ENCODE measurements at places on chromosomes 2 and 18. TPM values are rescaled to one million over a fixed set of nuclear protein-coding genes. Genes with fewer than 3 reads are reported as not detected.

ZNF396 gene
- total RNA-seq = 6.3 TPM

DNA sequence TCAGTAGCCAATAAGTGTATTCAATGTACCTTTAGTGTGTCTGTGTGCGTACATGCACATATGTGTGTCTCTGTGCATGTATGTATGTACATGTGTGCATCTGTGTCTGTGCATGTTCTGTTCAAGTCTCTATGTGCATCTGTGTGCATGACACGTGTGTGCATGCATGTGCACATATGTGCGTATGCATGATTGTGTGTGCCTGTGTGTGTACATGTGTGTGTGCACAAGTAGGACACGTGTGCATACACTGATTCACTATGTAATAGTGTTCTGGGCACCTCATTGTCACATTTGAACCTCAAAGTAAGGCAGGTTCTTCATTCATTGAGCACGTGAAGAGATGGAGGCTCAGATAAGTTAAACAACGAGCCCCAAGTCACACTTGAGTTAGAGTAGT is 142.6 kb upstream of the COPS8 start:
- H3K27me3 ChIP-seq = no peaks in the 10 kb centered on the region
- peaks cover 8% of the 10 kb centered on the region for H3K4me1 ChIP-seq
- H3K36me3 ChIP-seq = no peaks in the 10 kb centered on the region
- no peak overlapping the region for H3K4me3 ChIP-seq
- no peak for DNase-seq
- H3K27ac ChIP-seq = no peak overlapping the region

DNA sequence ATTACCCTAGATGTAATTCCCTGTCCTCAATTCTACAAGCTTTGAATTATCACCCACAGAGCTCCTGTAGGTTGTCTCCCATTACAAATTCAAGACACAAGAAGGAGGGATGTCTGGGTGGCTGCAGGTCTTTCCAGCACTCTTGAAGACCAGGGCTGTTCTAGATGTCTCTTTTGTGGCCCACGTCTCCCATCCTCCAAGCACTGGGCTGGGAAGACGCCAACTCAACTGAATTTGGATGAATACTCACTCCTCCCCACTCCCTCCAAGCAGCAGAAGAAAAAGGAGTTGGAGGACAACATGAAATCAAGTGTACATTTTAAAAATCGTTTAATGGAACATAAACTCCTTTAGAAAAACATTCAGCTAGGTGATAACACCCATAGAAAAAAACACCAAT is 31.2 kb downstream of the SMAD7 start:
- H3K27me3 ChIP-seq = no peaks in the 10 kb centered on the region
- no peak for DNase-seq
- no peak overlapping the region for H3K27ac ChIP-seq
- no peaks in the 10 kb centered on the region for H3K36me3 ChIP-seq
- H3K4me1 ChIP-seq = peaks cover 38% of the 10 kb centered on the region

HOXD4 gene
- total RNA-seq = 0.74 TPM

DNA sequence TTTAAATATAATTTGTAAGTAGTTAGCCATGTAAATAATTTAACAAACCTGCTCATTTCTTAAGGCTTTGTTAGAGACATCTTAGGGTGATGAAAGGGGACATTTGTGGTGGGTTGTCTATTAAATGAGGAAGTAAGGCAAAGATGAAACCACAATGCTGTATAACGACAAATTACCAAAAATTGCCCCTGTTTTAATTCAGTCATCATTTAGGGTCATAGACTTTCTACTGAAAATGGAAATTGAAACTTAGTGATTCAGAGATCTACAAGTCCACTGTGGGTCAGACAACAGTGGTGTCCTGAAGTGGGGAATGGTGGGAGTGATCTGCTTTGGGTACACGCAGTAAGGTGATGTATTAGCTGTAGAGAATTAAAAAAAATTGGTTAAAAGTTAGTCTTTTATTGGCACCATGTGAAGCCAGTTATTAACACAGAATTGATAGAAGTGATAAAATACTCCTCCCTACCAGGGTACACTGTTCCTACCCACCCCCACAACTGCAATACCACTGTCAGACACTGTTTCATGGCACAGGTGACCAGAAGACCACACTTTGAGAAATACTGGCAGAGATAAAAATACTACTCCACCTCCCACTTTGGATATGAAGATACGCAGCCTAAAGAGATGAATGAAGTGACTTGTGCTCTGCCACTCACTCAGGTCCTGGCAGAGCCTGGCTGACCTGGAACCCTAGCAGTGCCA is 13.4 kb downstream of the CERS6 start:
- H3K4me1 ChIP-seq = peaks cover 1% of the 10 kb centered on the region
- H3K36me3 ChIP-seq = no peaks in the 10 kb centered on the region
- H3K4me3 ChIP-seq = no peak overlapping the region
- DNase-seq = no peak
- no peak overlapping the region for H3K27ac ChIP-seq
- H3K27me3 ChIP-seq = no peaks in the 10 kb centered on the region

DNA sequence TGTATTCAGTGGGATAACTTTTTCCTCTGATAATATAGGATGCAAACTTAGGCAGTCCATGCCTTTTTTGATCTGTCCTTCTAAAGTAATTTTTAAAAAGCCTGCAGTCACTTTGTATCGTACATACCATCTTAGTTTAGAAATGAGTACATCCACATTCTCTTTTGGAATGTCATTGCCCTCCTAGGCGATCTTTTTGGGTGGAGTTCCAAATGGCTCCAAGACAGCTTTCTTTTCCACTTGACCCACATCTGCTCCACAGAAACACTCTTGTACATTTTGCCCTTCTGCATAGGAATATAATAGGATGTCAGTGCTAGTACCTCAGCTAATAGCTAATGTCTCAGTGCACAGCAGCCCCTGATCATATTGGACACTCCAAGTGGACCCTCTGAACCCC is 21.8 kb upstream of the HTR2B start:
- no peak overlapping the region for H3K27ac ChIP-seq
- no peaks in the 10 kb centered on the region for H3K4me1 ChIP-seq
- peaks cover 6% of the 10 kb centered on the region for H3K36me3 ChIP-seq
- H3K4me3 ChIP-seq = no peak overlapping the region

DNA sequence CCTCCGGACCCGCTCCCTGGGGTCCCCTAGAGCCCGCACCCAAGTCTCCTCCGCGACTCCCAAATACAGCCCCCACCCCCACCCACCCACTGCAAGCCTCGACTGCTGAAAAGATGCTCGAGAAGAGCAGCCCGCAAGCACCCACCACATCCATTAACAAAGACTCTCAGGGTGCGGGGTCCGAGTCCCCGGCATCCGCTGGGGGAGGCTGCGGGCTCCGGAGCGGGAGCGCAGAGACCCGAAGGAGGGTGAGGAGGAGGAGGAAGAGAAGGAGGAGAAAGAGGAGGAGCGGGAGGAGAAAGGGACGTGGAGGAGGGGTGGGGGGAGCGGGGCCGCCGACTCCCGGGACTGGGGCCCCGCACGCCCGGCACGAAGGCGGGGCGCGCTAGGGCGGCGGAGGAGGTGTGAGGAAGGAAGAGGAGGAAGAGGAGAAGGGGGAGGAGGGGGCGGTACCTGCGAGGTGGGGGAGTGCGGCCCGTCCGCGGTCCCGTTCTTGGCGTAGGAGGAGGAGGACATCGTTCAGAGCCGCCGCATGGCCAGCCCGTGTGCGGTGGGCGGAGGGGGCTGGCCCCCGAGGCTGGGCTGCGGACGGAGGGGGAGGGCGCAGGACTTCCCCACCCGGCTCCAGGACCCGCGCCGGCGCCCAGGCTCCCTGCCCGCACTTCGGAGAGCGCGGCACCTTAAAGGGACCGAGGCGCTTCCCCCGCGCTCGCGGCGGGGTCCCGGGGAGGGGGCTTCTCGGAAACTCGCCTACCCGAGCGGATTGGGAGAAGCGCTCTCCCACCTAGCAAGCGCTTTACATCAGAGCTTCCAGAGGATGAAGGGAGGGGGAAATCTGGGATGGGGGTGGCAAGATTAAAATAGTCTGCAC is at the start of gene CACNB4:
Gene CACNB4 (minus strand): TSS at position 549 of the 871 bp plus-strand sequence.
- H3K4me3 ChIP-seq = peak within 1 kb of the TSS; percentile 66
- DNase-seq = peak; percentile 44
- no peaks in the 10 kb centered on the region for H3K4me1 ChIP-seq
- no peaks in the 10 kb centered on the region for H3K27me3 ChIP-seq
- H3K27ac ChIP-seq = no peak within 1 kb of the TSS

DNA sequence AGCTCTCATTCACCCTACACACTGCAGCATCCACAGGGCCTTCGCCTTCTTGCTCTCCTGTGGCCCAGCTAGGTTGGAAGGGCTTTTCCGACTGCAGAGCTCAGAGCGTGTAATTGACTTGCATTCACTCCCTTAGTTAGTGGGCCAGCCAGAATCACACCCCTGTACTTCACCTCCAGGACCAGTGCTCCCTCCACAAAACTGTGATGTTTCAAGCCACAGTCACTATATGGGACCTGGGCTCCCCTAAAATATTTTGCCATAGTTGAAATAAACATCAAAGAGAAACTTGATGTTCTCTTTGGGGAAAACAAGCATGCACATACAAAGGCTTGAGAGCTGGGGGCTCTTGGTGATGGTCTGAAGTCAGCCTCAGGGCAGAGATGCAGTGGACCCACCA is 69.7 kb upstream of the POU3F3 start:
- no peaks in the 10 kb centered on the region for H3K27me3 ChIP-seq
- no peak overlapping the region for H3K4me3 ChIP-seq
- H3K4me1 ChIP-seq = no peaks in the 10 kb centered on the region
- no peaks in the 10 kb centered on the region for H3K36me3 ChIP-seq
- no peak overlapping the region for H3K27ac ChIP-seq
